Muscle of arm (tissue), 14 donors: ENCODE measurements at places on chromosomes 2 and 18. TPM values are rescaled to one million over a fixed set of nuclear protein-coding genes. Genes with fewer than 3 reads are reported as not detected.

DNA sequence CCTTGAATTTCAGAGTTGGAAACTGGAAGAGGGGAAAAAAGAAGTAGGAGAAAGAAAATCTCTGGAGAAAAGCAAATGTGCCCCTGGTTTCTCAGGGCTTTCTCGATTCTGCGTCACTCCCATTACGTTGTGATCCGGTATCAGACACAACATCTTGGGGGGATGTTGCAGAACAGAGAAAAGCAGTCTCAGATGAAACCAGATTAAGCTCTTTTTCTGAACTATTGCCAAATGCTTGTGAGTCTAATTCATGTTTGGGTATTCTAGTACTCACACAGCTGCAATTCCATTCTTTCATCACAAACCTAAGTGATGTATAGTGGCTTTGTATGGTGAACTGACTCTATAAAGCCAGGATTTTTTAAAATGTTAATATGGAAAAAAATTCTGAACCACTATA lies 233.2 kb downstream of the TCF4 start:
- DNase-seq = no peak

- DNase-seq = no peak
Observed at GRCh38 chr2:44579115-44579836, 217.5 kb downstream of the CAMKMT start.

DNA sequence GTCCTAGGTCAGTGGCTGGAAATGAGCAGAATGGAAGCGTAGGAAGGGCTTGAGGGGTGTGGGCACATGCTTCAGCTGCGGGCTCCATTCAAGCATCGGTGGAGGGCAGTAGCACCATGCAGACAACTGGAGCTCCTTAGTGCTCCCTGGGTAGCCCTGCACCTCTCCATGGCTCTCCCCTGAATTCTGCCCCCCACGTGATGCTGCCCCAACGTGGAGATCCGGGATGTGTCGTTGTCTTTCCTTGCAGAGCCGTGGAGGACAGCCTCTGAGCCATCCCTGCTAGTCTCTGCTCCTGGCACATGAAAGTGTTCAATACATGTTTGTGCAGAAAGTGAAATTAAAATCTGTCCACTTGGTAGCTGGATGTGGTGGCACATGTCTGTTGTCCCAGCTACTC lies 94.5 kb downstream of the SH3RF3 start:
- no peak for DNase-seq

- DNase-seq = no peak
Observed at GRCh38 chr2:31965094-31965493, 45.7 kb downstream of the MEMO1 start.

Gene IGFBP5
- polyA plus RNA-seq = 395 TPM

- DNase-seq = no peak
Observed at GRCh38 chr2:187693923-187694322, 139.7 kb upstream of the TFPI start.

- DNase-seq = no peak
Observed at GRCh38 chr2:156320486-156321098, 11.9 kb downstream of the NR4A2 start.

GRCh38 chr2:128549094-128549493 lies 230.4 kb upstream of the HS6ST1 start:
- DNase-seq = no peak

DNA sequence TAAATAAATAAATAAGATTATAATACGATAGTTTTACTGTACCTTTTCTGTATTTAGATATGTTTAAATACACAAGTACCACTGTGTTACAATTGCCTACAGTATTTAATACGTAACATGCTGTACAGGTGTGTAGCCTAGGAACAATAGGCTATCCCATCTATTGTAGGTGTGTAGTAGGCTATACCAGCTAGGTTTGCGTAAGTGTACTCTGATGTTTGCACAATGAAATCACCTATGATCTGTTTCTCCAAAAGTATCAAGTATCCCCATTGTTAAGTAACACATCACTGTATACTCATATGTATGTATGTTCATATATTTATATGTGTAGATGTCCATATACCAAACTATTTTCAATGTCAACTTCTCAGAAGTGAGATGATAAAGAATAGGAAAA lies 118.2 kb upstream of the RND3 start:
- no peak for DNase-seq

DNA sequence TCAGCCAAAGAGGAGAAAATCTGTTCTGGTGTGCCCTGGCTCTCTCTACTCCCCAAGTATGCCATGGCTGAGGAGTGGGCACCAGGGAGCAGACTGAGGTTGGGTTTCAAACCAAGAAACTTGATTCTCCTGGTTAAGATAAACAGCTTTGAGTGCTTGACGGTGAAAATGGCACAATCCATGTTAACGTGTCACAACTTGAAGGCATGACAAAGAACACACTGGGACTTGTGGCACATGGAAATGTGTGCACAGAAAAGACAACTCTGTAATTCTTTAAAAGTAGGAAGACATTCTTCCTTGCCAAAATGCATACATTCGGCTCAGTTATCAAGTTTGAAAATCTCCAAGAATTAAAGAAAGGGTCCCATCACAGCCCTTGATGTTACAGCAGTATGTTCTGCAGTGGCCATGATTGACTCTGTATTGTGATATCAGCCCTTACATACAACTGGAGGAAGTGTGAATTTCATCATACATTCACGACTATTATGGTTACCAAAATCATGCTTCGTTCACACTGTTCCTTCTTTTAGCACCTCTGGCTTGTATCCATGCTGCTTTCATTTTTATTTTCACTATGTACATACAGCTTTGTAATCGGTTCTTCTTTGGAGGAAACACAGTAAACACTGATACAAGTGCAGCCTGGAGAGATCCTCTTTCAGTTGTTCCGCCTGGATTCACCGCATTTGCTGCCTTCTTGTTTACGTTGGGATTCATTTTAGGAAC lies 15.6 kb upstream of the ACTG2 start:
- DNase-seq = no peak

GRCh38 chr2:174198846-174199564 lies 49.3 kb downstream of the OLA1 start:
- DNase-seq = no peak

GRCh38 chr2:213627054-213627710 lies 342.9 kb downstream of the SPAG16 start:
- DNase-seq = no peak
